ENCODE measurements at places on chromosomes 16 and 17. TPM values are rescaled to one million over a fixed set of nuclear protein-coding genes. Genes with fewer than 3 reads are reported as not detected.

The SPATA22 gene
- not detected for total RNA-seq

The PYDC1 gene
- not detected for total RNA-seq

The CDH11 gene
- not detected for total RNA-seq

The HOXB9 gene
- total RNA-seq: 2.1 TPM

The ATP2C2 gene
- total RNA-seq: not detected

The MYH1 gene
- total RNA-seq: not detected

The RGS11 gene
- total RNA-seq: 3.6 TPM

All from Caki2 (cell line).